Ascending aorta (tissue), 2 donors: ENCODE measurements at places on chromosomes 7 and 10. TPM values are rescaled to one million over a fixed set of nuclear protein-coding genes. Genes with fewer than 3 reads are reported as not detected.

GRCh38 chr10:16964576-16965343 lies 147.5 kb upstream of the RSU1 start:
- no peak for DNase-seq

DNA sequence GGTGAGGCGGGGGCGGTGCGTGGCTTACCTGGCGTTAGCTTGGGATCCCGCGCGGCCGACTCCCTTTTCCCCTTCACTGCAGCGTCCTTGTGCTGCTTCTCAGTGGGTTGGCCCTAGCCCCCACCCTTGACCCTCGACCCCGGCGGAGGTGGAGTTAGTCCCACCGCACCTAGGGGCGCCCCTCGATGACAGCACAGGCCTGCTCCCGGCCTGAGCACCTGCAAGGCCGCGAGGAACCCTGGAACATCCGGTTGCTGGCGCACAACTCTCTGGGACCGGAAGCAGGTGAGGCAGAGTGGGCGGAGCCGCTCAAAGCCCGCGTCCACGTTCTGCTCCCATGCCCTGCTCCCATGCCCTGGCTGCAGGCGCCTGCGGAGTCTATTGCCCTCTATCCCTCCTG lies 266.9 kb downstream of the USP6NL start:
- no peak for DNase-seq

DNA sequence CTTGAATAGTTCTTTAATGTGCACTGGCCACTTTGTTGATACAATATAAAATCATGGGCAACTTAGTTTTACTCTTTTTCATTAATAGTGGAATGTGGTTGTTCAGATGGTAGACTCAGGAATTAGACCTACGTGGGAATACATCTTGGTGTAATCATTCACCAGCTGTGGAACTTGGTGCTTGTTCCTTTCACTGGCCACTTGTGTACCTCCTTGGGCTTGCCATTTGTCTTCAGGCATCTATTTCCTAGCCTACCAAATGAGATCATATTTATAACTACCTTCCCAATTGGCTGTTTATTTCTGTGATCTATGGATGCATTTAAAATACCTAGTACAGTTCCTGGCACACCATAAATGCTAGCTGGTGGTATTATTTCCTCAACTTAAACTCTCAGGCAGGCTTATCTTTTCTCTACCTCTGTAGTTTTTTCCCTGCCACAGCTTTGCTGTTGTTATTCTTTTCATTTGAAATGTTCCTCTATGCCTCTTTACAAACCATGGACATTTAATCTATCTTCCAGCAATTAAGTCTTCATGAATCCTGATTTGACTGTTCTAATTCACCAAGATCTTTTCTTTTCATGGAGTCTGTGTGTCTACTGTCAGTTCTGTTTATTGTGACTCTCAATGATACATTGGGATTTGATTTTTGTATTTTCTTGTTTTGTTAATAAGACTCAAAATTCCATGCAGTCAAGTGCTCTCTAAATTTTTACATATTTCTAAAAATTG lies 113.0 kb downstream of the ADAM22 start:
- no peak for DNase-seq

GRCh38 chr7:33876596-33877274 lies 28.6 kb upstream of the BMPER start:
- no peak for DNase-seq

- no peak for DNase-seq
These were observed 46.2 kb downstream of the RGS10 start for GRCh38 chr10:119496273-119496672.

- DNase-seq, result no peak
These were observed 2.9 kb downstream of the ERLIN1 start for GRCh38 chr10:100182908-100183307.

DNA sequence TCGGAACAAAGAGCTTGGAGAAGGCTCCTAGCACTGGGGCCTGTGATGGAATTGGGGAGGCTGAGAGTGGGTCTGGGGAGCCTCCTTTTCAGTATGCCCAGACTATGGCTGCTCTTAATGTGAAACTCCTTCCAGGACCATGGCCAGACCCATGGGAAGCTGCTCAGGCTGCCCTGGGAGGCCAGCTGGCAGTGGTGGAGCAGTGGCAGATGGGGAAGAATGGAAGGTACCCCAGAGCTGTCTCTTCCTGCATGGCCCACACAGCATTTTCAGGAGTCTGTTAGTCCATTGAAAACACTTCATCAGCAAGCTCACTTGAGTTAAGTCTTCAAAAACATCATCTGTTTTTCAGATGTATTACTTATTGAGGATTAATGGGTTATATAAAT lies 18.5 kb downstream of the NACAD start:
- DNase-seq, result no peak

DNA sequence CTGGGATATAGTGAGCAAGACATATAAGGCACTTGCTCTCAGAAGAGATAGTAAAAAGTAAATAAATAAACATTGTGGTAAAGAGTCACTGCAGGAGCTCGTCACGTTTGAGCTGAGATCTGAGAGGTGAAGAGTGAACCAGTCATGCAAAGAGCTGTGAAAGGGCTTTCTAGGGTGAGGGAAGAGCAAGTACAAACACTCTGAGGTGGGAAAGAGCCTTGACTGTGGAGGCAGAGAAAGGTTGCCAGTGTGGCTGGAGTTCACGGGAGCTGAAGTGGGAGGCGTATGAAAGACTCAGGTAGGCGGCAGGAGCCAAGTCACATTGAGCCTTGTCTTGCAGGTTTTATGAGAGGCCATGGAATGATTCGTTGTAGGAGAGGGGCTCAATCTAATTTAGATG lies 141.0 kb downstream of the C1GALT1 start:
- no peak for DNase-seq

- DNase-seq, result no peak
These were observed 178.1 kb downstream of the PTEN start for GRCh38 chr10:88041243-88042159.

The TMEM178B gene
- 1.9 TPM for total RNA-seq

The ACTR3C gene
- 0.11 TPM for total RNA-seq

The MRLN gene
- total RNA-seq, result not detected

The STRIP2 gene
- 2.3 TPM for total RNA-seq

The CACUL1 gene
- 23.6 TPM for total RNA-seq

The GRID2IP gene
- total RNA-seq, result not detected
